ENCODE measurements at places on chromosomes 12 and 14. TPM values are rescaled to one million over a fixed set of nuclear protein-coding genes. Genes with fewer than 3 reads are reported as not detected.

The DLK1 gene
- polyA plus RNA-seq, result not detected

The CPM gene
- 0.26 TPM for polyA plus RNA-seq

The HNF1A gene
- not detected for polyA plus RNA-seq

The ATL1 gene
- 2.4 TPM for polyA plus RNA-seq

The C12orf50 gene
- polyA plus RNA-seq, result not detected

The PRB2 gene
- not detected for polyA plus RNA-seq

The MAPK1IP1L gene
- 86.8 TPM for polyA plus RNA-seq

The AREL1 gene
- 28.6 TPM for polyA plus RNA-seq

The KIF5A gene
- 0.12 TPM for polyA plus RNA-seq

The HAL gene
- polyA plus RNA-seq, result not detected

The KRT73 gene
- 0.24 TPM for polyA plus RNA-seq

The SNAPC1 gene
- polyA plus RNA-seq, result 4.8 TPM

The TTC8 gene
- polyA plus RNA-seq, result 1.4 TPM

The CLEC14A gene
- polyA plus RNA-seq, result not detected

The PSMD9 gene
- polyA plus RNA-seq, result 99.3 TPM

The USP44 gene
- polyA plus RNA-seq, result 3.2 TPM

The TSPAN8 gene
- not detected for polyA plus RNA-seq

The GMFB gene
- 18.2 TPM for polyA plus RNA-seq

The MTERF2 gene
- polyA plus RNA-seq, result 6.4 TPM

The BICDL1 gene
- polyA plus RNA-seq, result 7.4 TPM

The CLEC1B gene
- polyA plus RNA-seq, result not detected

The MYO1H gene
- polyA plus RNA-seq, result not detected

The ITGB7 gene
- 292 TPM for polyA plus RNA-seq

The BMAL2 gene
- 0.10 TPM for polyA plus RNA-seq

The CEBPE gene
- polyA plus RNA-seq, result not detected

The NPFF gene
- not detected for polyA plus RNA-seq

The CAPZA3 gene
- not detected for polyA plus RNA-seq

The TMEM253 gene
- not detected for polyA plus RNA-seq

The FAR2 gene
- polyA plus RNA-seq, result 4.0 TPM

The INSM2 gene
- not detected for polyA plus RNA-seq

The FAM186B gene
- polyA plus RNA-seq, result not detected

The TMTC1 gene
- not detected for polyA plus RNA-seq

The SLCO1B3 gene
- polyA plus RNA-seq, result not detected

The NRIP2 gene
- polyA plus RNA-seq, result 0.82 TPM

The MGP gene
- polyA plus RNA-seq, result not detected

The NID2 gene
- polyA plus RNA-seq, result 0.30 TPM

The PLEKHD1 gene
- polyA plus RNA-seq, result 0.06 TPM

The NRXN3 gene
- polyA plus RNA-seq, result not detected

The RASSF9 gene
- not detected for polyA plus RNA-seq

The CPNE8 gene
- 2.1 TPM for polyA plus RNA-seq

The STAC3 gene
- not detected for polyA plus RNA-seq

The SLC10A1 gene
- polyA plus RNA-seq, result not detected

The CKB gene
- polyA plus RNA-seq, result 1.1 TPM

The SPATA7 gene
- polyA plus RNA-seq, result 4.6 TPM

The ANHX gene
- not detected for polyA plus RNA-seq

The GARIN6 gene
- not detected for polyA plus RNA-seq

The TM7SF3 gene
- 50.1 TPM for polyA plus RNA-seq

The KRT72 gene
- not detected for polyA plus RNA-seq

The FAM181A gene
- not detected for polyA plus RNA-seq

The C12orf54 gene
- polyA plus RNA-seq, result not detected

The KRT79 gene
- polyA plus RNA-seq, result not detected

The CD163 gene
- not detected for polyA plus RNA-seq

The TAS2R42 gene
- polyA plus RNA-seq, result not detected

The ADAMTS20 gene
- not detected for polyA plus RNA-seq

The IL26 gene
- 0.28 TPM for polyA plus RNA-seq

Measured in CD8-positive, alpha-beta memory T cell (primary cell).